ENCODE measurements at places on chromosomes 6 and 20.

- no peak for DNase-seq
Measured at GRCh38 chr6:129633529-129633928, 76.4 kb downstream of the ARHGAP18 start.

DNA sequence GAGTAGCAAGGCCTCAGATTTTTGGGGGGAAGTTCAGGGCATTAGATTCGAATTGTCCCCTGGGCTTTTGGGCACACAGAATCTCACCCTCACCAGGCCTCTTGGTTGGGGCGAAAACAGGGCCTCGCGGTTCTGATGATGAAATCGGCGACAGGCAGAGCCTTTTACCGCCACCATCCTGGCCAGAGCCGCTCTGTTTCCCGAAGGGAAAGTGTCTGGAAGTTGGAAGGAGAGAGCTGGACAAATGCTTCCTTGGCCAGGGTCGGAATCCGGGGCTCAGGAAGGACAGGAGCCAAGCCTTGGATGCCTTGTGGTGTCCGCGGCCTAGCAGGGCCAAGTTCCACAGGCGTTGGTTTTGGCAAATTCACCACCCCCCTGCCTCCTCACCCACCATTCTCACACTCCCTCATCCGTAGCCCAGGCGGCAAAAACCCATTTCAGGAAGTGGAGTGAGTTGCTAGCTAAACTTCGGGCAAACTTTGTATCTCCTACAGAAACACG lies 3.5 kb upstream of the TFAP2A start:
- DNase-seq: no peak

DNA sequence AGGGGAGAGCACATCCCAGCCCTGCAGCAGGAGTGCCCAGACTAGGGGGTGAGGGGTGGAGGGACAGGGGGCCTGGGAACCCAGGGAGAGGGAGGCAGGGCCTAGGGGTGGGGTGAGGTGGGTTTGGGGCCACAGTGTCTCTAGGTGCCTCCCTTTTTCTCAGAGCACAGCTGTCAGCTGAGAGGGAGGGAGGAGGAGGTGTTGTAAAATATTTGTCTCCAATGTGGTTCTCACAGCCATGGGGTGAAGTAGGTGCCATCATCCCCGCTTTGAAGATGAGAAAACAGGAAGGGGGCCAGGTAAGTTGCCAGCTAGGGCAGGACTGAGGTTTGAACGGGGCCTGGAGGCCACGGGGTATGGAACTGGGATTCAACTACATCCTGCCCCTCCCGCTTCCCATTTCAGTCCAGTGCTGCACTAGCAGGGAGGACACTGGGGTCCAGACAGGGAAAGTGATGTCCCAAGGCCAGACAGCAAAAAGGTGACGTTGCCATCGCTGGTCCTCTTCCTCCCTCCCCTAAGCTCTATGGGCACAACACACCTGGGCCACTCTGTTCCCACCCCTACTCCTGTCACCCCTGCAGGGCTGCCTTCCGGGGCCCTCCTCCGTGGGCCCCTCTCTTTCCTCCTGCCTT lies 20.3 kb downstream of the PACSIN1 start:
- no peak for DNase-seq

- DNase-seq: no peak
Measured at GRCh38 chr20:56453352-56453751, 15.1 kb upstream of the RTF2 start.

GRCh38 chr20:1626528-1627199 lies 6.9 kb upstream of the SIRPB1 start:
- no peak for DNase-seq

DNA sequence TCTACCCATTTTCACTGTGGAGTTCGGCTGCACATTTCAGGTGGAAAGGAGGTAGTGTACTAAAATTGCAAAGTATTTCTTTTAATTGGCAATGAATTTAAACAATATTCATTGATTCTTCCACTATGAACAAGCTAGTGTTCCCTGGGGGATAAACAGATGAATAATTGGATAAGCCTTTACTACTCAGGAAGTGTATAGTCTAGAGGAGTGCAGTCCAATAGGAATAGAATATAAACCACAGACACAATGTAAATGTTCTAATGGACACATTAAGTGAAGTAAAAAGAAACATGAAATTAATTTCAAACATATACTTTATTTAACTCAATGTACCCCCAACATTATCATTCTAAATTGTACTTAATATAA lies 28.7 kb downstream of the SGK1 start:
- no peak for DNase-seq

DNA sequence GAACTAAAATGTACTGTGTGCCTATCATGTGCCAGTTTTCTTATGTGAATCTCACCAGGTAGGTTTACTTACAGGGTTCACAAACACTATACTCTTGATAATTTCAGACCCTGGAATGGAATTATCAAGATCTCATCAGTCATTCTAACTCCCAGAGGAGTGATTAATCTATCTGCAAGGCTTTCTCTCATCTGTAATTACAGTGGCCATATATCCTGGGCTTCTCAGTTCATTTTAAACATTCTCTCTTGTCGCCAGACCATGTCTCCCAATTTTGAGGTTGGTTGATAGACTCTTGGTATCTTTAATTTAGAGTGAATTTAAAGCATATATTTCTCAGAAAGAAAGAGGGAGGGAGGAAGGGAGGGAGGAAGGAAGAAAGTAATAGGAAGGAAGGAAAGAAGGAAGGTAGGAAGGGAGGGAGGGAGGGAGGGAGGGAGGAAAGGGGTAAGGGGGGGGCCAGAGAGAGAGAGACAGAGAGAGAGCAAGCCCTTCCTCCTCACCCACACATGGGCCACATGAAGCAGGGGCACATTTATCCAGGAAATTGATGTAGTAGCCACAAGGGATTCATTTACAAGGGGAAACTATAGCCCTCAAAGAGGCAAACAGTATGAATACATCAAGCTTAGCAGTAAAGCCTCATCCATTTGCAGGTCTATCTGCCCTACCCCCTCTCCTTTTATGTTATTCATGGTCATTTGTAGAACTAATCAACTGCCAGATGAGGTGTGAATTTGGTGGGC lies 25.8 kb upstream of the NRSN1 start:
- DNase-seq: no peak
